ENCODE measurements at places on chromosomes 6 and 20.
A peak's percentile ranks its signal among the peaks of the same experiment; 100 is the strongest.

DNA sequence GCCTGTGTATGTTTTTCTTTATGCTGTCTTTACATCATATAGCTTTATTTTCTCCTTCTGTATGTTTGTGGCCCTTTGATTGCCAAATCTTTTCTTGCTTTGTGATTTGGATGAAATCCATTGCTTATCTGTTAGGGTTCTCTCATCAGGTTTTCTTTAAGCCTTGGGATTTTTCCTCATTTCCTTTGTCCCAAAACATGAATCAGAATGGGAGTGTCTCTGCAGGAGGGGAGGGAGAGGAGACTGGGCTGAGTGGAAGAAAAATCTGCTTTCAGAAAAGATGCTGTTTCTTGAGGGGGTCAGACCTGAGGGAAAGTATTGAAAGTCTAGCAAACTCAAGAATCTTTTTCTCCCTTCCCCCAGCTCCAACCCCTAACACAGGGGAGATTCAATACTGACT lies 758.0 kb upstream of the MMS22L start:
- no peak for DNase-seq

DNA sequence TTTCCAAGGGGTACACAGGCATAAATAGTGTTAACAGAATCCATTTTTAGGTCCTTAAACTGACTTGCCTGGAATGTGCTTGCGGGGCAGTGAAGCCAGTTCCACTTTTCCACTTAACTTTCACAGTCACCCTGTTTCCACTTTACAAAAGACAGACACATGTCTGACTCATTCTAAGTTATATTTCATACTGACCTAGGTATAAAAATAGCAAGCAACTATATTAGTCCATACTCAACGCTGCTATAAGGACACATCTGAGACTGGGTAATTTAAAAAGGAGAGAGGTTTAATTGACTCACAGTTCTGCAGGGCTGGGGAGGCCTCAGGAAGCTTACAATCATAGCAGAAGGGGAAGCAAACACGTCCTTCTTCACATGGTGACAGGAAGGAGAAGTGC lies 88.2 kb downstream of the MTFR2 start:
- DNase-seq: no peak

GRCh38 chr6:131038597-131039344 lies 24.3 kb downstream of the EPB41L2 start:
- no peak for DNase-seq

- peak; percentile 76 for DNase-seq
Measured at GRCh38 chr6:13687917-13688351, 23.7 kb downstream of the RANBP9 start.

DNA sequence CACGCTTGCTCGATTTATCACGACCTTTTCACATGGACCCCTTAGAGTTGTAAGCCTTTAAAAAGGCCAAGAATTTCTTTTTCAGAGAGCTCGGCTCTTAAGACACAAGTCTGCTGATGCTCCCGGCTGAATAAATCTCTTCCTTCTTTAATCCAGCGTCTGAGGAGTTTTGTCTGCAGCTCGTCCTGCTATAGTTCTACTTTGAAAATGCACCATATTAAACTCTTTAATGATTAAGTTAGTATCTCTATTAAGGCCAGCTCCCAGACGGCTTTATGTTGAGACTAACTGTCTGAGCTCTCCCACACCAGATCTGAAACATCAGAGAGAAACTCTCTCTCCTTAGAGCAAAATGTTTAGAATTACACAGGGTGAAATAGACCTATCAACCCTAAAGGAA lies 18.0 kb upstream of the GSTA3 start:
- no peak for DNase-seq

GRCh38 chr6:6790393-6790792 lies 201.9 kb downstream of the LY86 start:
- DNase-seq: no peak

GRCh38 chr6:99011151-99011550 lies 63.4 kb upstream of the FBXL4 start:
- DNase-seq: no peak

GRCh38 chr6:138234363-138234762 lies 16.1 kb upstream of the PBOV1 start:
- no peak for DNase-seq

DNA sequence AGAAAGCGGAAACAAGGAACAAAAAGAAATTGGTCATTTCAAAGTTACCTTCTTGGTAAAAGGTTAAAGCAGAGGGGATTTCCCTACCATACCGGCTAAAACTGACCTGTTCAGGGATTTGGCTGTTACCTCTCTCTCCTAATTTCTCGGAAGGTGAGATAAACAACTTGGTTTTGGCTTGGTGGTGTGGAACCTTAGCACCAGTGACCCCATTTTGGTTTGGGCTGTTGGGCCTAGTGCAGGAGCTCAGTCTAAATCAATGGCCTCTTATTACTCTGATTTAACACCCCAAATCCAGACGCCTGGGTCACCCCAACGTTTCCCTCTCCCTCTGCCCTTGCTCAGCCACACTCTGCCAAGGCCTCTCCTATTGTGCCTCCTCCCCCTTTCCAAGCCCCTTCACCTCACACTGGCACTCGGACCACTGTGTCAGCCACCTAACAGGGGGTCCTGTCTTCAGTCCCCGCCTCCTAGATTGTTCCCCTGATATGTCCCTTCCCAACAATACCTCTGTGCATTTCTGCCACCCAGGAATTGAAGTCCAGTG lies 8.3 kb downstream of the NCR2 start:
- DNase-seq: no peak

DNA sequence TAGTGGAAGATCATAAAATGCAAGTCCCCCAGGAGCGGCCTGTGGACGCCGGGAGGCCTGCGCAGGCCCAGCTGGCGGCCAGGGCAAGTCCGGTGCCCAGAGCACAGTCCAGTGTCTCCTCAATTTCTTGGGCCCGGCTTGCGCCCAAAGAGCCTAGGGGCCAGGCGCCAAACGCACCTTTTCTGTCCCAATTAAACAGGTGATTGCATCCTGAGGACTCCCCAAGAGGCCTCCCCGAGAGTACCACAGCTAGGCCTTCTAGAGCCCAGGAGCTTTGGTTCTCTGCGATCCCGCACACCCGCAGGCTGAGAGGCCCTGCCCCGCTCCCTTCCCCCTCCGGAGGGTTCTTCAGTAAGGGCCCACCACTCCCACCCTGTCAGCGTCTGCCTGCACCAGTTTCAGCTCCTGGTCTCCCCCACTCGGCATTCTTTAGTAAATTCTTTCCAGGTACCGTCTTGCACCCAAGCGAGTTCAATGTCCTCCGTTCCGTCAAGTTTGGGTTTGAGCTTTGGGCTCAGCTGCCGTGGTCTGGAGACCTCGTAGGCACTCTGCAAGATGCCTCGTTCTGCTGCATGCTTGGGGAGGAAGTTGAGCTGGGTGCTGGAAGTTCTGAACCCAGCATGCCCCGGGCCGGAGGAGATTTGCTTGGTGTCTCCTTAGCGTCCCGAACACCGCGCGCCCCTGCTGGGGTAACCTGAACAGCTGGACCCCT lies 3.9 kb upstream of the NKX2-2 start:
- no peak for DNase-seq

- DNase-seq: no peak
Measured at GRCh38 chr6:14783594-14783993, 462.3 kb upstream of the JARID2 start.

DNA sequence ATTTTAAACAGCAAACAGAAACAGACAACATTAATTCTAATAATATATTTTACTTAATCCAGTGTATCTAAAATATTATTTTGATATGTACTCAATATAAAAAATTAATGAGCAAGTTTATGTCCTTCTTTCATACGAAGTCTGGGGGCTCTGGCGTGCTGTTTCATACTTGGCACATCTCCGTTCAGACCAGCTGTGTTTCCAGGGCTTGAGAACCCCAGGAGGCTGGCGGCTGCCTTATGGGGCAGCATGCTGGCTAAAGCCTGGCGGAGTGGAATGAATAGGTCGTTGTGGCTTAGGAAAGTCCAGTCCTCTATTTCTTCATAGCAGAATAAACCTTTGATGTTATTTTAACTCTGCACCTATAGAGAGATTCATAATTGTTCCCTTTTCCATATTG lies 43.3 kb downstream of the DUSP22 start:
- DNase-seq: no peak

GRCh38 chr6:25681848-25682247 lies 29.8 kb downstream of the SCGN start:
- DNase-seq: no peak

- DNase-seq: peak; percentile 88
Measured at GRCh38 chr6:33299237-33299944, 649 bp upstream of the RGL2 start.

DNA sequence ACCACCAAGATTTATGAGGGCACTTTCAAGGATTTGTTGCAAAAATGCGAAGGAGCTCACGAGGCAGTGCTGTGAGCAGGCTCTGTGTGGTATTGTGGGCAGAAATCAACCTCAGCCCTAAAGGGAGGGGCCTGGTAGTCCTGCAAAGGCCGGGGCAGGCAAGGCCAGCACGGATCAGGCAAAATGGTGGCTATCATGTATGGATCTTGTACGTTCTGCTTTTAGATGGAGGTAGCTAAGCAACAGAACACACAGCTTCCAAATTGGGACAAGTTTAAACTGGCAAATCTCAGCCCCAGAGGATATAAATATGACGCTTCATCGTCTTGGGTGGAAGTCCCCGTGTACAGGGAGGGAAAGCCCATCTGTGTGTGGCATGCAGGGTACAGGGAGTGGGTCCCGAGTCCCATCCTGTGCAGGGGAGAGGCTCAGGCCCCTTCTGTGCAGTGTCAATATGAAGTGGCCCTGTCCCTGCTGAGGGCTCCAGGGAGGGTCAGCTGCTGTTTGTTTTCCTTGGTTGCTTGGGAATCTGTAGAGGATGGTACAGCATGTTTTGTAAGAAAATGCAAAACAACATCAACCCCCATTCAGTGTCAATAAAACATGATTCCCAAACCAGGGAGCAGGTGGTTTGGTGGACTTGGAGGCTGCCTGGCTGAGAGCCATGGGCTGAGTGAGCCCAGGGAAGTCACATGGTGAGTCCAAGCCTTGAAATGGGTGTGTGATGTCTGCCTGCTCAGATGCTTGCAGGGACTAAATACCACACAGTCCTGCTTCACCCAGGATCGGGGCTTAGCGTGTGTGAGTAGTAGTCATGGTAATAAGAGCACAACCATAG lies 113.0 kb downstream of the SYCP2 start:
- DNase-seq: no peak

DNA sequence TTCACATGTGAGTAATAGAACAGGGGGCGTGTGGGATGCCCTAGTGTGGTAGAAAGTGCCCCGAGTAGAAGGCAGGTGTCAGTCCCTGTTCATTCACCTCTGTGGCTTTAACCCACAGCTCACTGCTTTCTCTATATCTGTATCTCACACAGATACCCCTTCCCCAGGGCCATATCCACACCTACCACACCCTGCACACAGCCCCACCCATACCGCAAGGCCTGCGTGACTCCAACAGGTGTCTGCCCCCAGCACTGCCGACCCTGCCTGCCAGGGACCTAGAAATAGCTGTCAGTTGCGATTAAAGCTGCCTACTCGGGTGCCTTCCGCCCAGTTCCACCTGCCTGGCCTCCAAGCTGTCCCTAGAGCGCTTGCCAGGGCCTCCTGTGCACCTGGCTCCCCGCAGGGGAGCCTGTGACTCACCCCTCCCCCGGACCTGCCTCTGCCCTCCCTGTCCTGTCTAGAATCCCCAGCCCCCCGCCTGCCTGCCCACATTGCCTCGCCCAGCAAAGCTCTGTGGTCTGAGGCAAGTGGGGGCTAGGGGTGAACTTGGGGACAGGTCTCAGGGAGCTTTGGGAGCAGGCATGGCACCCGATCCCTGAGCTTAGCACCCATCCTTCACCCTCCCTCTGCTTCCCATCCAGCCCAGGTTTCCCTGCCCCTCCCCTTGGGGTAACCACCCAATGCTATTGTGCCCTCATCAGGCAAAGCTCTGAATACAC lies 38.3 kb upstream of the ID1 start:
- DNase-seq: peak; percentile 34

GRCh38 chr6:159761129-159761872 lies 544 bp upstream of the ACAT2 start:
- no peak for DNase-seq

- no peak for DNase-seq
Measured at GRCh38 chr6:72974276-72974675, 251.0 kb downstream of the KHDC1L start.

- DNase-seq: no peak
Measured at GRCh38 chr20:47561180-47561579, 59.5 kb downstream of the NCOA3 start.

DNA sequence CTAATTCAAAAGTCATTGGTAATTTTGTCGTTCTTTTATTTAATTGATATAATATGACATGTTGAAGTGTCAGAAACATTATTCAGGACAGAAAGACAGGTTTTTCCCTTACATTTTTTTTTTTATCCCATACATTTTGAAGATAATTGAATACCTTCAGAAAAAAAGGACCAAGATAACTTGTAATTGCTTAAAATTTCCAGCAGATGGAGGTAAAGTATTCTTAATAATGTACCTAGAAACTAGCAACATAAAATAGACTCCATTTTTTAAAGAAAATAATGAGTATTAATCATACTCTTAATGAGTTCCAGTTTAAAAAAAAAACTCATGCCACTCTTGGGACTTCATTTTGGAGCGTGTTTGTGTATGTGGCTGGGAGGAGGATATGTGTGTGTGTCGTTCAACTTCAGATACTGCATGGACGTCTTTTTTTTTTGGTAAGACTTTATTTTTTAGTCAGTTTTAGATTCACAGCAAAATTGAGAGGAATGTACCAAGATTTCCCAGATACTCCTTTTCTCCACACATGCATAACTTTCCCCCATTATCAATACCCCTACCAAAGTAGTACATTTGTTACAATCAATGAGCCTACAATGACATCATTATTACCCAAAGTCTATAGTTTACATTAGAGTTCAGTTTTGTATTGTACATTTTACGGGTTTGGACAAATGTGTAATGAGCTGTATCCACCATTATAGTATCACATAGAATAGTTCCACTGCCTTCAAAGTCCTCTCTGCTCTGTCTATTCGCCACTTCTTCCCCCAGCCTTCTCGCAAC lies 79.4 kb downstream of the ROS1 start:
- no peak for DNase-seq

DNA sequence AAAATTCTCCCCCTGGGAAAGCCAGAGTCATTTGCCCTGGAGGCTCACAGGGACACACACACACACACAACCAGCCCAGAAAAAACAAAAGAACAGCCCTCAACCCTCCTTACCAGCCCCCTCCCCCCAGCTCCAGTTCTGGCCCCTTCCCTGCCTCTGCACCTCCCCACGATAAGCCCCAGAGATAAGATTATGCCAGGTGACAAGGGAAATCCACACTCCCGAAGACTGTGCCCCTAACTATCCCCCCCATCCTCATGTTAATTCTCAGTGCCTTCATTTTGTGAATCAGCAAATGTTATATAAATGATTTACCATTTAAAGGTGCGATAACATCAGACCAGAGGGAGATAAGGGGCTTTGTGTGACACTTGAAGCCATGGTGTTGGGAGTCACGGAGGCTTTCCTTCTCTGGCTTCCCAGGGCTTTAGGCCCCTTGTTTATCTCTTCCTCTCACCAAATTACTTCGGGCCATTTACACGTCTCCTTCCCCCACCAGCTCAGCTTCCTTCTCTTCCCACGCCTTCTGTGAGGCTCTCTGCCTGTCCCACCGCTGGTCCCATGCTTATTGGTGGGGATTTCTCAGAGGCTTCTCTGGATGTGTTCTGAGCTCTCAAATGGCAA lies 12.5 kb upstream of the FOXC1 start:
- DNase-seq: no peak

All from T-helper 2 cell (primary cell).